HFF-Myc (cell line): ENCODE measurements at places on chromosomes 4 and X.
A peak's percentile ranks its signal among the peaks of the same experiment; 100 is the strongest.

GRCh38 chrX:9913146-9913433 is 54.1 kb upstream of the CLDN34 start:
- no peak for DNase-seq

GRCh38 chr4:32864713-32865351 is 2144.7 kb downstream of the PCDH7 start:
- DNase-seq: no peak

- no peak for DNase-seq
These were observed 234.9 kb downstream of the TECRL start for GRCh38 chr4:64174247-64174882.

- DNase-seq: no peak
These were observed 251.0 kb downstream of the KCNIP4 start for GRCh38 chr4:21697583-21697982.

GRCh38 chr4:140116442-140117104 is 37.4 kb downstream of the MAML3 start:
- DNase-seq: peak; percentile 58
